Stromal cell of bone marrow (primary cell): ENCODE measurements at places on chromosomes 2 and 18.

DNA sequence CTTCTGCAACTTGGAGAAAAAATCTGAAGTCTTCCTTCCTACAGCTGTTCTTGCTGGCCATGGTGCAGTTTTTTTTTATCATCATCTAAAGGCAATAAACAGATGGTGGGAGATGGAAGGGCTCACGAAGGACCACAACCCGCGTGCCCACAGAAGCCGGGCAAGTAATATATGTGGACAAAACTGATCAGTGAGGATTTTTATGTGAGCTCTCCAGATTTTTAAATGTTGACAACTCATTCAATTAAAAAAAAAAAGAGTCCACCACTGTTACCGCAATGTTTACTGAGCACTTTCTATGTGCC, 55.9 kb upstream of the CREB1 start:
- no peak for DNase-seq

DNA sequence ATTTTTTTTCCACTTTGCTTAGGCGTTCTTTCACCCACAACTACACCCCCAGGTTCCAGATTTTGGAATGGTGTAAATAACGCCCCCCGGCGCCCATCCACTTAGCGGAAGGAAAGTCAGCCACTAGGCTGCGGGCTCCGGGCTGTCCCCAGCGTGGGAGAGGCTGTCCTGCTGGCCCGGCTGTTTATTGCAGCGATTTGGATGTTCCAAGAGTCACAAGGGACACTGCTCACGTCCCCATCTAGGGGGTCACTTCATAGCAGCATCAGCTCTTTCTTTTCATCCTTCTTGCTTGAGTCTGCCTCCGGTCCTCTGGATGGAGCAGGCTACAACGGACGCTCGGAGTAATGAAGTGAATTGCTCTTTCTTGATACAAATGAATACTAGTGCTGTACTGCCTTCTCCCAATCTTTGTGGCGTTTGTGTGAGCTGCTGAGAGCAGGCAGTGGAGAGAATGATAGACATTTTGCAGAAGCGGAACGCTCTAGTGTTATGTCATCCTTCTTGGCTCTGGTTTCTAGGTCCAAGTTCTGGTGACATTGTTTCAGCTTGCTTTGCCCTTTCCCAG, 50.7 kb upstream of the PAIP2B start:
- DNase-seq = no peak

DNA sequence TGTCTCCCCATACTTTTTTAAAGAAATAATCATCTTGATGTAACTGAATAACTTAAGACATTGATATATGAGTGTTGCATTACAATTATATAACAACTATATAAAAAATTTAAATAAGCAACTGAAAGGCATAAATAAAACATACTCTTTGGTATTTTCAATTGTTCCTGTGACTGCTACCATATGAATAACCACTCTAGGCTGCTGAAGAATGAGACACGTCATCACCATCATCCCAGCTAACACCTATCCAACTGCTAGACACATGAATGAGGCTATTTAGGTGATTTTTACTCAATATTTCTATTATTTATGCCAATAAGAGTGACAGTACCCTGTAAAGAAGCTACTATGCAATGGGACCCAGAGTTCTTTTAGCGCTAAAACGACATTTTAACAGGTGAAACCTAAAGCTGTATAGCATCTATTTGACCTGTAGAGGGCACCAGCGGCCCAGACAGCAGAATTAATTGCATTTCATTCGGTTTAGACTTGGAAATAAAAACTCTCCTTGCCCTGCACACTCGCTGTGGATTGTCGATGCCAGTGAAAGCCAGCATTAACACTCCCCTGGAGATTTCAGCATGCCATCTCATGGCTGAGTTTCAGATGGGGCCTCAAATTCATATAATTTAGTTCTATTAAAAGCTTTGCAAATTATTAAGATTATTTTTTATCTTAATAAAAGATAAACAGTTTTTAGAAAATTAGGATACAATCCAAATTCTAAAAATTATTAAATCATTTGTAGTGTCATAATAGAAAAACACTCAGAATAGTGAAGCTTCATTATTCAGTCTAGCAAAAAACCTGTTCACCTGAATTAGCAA, 89.4 kb upstream of the MAP2 start:
- DNase-seq = peak; percentile 38

DNA sequence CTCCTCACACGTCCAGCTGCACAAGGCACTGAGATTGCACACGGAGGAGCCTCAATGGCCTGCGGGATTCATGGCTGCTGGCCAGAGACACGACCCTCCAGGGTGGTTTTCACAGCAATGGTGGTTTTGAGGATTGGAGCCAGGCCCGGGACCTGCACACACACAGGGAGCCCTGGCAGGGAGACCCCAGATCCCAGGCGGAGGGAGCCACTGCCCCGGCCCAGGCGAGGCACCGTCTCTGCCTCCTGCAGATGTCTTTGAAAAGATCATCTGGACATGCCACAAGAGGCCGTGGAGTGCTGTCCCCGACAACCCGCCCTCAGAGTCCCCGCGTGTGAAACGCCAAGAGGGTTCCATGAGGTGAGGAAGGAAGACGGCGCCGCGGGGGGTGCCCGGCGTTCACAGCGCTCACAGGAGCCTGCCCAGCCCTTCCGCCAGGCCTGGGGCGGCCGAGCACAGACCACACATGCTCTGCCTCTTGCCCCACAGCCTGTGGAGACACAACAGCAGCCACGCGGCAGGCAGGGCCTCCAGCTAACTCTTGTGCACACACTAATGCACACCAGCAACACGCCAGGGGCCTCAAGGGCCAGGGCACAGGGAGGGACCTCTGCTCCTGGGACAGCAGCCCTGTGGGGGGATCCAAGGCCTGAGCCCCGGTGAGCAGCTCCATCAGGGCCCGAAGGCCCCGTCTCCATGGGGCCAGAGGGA, 72.8 kb upstream of the CTDP1 start:
- DNase-seq = no peak

GRCh38 chr2:239105234-239105633, 257.3 kb downstream of the TWIST2 start:
- no peak for DNase-seq

- DNase-seq = peak; percentile 82
Observed at GRCh38 chr2:45182667-45183295, 173.5 kb upstream of the SIX2 start.

GRCh38 chr18:74534981-74535649, 815 bp downstream of the CNDP1 start:
- no peak for DNase-seq

DNA sequence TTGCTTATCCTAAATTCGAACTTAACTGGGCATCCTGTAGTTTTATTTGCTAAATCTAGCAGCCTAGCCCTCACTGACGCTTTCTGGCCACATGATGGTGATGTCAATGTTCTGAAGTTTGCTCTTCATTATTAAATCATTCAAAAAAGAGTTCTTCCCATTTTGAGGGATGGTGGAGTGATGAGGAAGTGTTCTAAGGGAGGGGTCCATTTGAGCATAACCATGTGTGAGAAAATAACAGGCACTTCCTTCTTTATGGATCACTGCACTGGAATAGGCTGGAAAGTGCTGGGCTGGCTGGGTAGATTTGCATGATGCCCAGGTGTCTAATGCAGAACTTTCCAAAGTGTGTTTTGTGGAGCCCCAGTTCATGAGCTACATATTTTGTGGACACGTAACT, 74.2 kb downstream of the TNFRSF11A start:
- no peak for DNase-seq

GRCh38 chr2:239329284-239329971, 71.4 kb downstream of the HDAC4 start:
- DNase-seq = no peak
